Renal cortical epithelial cell (primary cell): ENCODE measurements at places on chromosomes 6 and 20.

DNA sequence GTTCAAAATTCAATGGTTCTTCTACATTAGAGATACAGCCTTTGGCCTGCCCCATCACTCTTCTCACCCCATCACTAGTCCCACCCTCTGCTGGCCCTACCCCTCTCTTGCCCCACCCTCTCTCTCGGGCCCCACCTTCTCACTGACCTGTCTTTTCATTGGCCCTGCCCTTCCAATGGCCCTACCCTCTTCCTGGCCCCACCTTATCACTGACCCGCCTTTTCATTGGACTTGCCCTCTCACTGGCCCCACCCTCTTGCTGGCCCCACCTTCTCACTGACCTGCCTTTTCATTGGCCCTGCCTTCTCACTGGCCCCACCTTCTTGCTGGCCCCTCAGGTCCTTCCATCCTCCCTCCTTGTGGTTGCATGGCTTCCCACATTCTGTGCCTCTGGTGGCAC is 107.2 kb upstream of the PLEKHG1 start:
- peak; percentile 87 for DNase-seq

- DNase-seq, result peak; percentile 60
Measured at GRCh38 chr6:147709396-147710272, 201.1 kb downstream of the SAMD5 start.

GRCh38 chr20:61931476-61932198 is 134.0 kb downstream of the TAF4 start:
- DNase-seq, result no peak

DNA sequence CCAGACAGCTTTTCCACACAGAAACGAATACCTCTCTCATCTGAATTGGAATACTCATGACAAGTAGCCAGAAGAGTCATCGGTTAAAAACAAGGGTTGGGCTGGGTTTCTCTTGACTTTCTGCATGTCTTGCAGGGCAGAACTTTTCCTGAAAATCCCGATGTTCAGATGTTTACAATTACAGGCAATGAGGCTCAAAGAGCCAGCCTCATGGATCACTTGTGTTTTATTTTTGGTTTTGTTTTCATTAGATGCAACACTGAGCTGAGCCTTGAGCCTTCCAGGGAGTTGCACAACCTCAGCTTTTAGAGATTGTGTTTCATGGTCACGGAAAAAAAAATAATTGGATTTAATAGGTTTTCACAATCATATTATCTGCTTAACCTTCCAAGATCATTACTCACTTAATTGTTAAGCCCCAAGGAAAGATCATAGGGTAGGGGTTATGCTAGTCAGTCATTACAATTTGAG is 288.1 kb upstream of the PRDM1 start:
- peak; percentile 67 for DNase-seq

DNA sequence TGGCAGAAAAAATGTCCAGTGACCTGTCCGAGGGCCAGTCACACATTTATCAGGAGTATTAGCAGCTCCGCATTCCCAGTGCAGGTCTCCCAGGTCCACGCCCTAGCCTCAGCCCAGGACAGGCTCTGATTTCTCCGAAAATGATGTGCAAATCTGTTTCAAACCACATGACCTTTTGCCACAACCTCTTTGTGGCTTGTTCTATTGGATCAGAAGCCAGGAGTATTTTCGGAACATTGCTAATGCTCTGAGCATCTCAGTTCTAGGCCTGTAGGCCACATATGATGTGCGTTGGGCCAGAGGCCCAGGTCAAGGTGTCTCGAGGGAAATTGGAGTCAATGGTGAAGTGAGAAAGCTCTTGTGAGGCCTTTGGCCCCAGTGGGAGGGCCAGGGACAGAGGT is 40.4 kb downstream of the SNX5 start:
- DNase-seq, result no peak

- DNase-seq, result no peak
Measured at GRCh38 chr6:89924231-89924630, 30.0 kb downstream of the GJA10 start.

- DNase-seq, result no peak
Measured at GRCh38 chr6:167731731-167732422, 94.8 kb upstream of the AFDN start.

DNA sequence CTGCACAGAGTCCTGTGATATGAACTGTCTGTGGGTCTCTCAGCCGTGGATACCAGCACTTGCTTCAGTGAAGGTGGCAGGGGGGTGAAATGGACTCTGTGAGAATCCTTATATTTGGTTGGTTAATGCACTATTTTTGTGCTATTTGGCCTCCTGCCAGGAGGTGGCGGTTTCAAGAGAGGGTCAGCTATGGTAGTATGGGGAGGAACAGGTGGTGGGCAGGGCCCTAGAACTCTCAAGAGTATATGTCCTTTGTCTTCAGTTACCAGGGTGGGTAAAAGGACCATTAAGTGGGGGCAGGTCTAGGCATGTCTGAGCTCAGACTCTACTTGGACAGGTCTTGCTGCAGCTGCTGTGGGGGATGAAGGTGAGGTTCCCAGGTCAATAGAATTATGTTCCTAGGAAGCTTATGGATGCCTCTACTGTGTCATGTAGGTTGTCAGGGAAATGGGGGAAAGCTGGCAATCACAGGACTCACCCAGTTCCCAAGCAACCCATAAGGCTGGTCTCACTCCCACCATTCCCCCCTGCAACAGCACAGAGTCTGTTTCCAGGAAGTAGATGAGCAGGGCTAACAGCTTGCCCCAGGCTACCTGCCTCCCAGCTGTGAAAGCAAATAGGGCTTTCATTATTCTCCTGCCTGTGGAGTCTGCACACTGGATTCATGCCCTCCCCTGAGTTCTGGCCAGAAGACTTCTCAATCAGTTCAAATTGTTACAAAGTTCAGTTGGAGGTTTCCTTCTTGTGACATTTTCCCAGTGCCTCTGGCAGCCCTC is 56.8 kb upstream of the PHIP start:
- no peak for DNase-seq

- DNase-seq, result peak; percentile 64
Measured at GRCh38 chr6:139625998-139626975, 251.8 kb upstream of the CITED2 start.

- DNase-seq, result no peak
Measured at GRCh38 chr20:24935766-24936525, 13.1 kb upstream of the CST7 start.

GRCh38 chr6:30719356-30719755 is 796 bp upstream of the TUBB start:
- DNase-seq, result peak; percentile 34

GRCh38 chr6:21846541-21847451 is 253.2 kb downstream of the SOX4 start:
- DNase-seq, result peak; percentile 73

DNA sequence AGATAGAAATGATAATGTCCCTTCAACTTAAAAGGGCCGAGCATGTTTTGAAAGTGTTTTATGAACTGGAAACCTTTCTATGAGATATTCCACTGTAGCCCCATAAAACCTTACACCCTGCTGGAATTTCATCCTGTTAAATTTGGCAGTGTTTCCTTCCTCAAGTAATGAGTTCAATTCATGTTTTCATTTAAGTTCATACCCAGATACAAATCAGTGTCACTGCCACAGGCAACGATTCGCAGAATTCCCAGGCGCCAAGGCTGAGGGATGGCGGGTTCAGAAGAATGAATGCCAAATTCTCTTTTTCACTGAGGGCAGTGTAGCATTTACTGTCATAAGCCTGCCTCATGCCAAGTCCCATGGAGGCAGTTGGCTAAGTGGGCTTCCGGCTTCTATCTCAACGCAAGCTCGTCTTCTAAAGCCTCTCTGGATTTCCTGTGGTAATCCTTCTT is 511.8 kb upstream of the ID4 start:
- peak; percentile 17 for DNase-seq

DNA sequence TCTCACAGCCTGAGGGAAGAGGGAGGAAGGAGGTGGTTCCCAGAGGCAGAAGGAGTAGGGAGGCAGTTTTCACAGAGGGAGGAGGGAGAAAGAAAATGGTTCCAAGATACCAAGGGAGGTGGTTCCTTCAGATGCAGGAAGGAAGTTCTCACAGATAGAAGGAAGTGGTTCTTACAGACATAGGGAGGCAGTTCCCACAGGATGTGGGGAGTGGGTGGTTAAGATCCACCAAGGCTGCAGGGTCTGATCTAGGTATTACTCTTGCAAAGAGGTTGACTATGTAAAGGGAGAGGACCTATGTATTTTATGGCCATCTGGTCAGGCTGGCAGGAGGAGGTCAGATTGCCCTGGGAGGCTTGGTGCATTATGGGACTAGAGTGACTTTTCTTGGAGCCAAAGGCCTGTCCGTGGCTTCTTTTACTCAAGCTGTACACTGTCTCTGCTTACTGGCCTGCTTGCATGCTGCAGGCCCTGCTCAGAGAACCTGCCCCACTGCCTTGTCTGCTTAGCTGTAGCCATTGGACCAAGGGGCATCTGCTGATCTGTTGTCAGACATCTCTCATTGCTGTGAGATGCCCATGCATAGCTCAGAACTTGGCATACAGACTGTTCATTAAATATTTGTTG is 283.7 kb downstream of the DHX35 start:
- DNase-seq, result no peak
